ENCODE measurements at places on chromosomes 2 and 18.
A peak's percentile ranks its signal among the peaks of the same experiment; 100 is the strongest.

GRCh38 chr2:11949732-11950523, 203.5 kb downstream of the LPIN1 start:
- DNase-seq: peak; percentile 25

- DNase-seq: no peak
Measured at GRCh38 chr2:15736396-15737180, 144.9 kb downstream of the DDX1 start.

- DNase-seq: no peak
Measured at GRCh38 chr18:54961016-54961423, 1.8 kb upstream of the CCDC68 start.

DNA sequence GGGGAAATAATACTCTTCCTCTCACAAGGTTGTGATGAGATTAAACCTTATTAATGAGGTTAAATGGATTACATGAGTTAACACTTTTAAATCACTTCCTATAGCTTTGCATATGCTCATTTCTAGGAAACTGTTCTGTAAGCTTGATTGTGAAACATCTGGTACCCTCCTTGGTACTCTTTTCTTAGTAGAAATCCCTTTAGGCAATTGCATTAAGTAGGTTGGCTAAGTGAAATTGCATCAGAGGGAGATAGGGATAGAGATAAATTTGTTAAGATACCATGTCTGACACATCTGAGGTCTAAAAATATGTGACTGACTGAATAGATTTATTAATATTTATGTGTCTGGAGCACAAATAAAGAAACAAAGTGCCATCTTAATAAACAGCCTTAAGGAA, 275.9 kb upstream of the MAP2 start:
- no peak for DNase-seq

DNA sequence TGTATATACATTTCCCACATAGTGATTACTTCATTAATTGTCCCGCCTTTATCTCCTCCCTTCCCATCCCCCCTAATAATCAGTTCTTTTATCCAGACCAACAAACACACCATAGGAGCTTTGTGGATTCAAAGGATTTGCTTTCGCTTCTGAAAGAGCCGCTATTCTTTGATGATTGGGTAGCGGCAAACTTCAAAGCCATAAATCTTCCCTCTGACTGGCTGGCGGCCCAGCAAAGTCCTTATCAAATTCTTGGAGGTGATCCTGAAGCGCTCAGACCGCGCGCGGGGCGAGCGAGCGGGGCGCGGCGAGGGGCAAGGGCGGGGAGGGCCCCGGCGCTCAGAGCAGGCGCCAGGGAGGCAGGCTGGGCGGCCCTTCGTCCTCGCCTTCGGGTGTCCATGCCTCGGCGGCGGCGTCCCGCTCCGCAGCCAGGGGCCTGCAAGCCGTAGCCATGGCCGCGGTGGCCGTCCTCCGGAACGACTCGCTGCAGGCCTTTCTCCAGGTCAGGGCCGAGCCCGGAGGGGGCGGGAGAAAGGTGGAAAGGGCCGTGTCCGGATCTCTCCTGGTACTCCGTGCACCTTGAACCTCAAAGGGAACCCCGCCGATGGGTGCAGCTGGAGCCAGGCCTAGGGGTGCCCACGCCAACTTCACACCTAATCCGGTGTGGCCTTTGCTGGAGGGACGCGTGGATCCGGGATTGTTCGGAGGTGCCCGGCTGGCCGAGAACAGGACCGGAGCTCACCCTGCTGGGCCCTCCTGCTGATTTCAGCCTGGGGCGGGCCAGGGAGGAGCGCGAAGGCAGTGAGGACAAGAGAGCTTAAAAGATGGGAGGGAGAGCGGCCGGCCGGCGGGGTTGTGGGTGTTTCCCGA, at the start of gene SP5:
Gene SP5 (plus strand): TSS at position 276 of the 870 bp plus-strand sequence. CDS start 176 bp downstream, at position 452.
- peak; percentile 57 for DNase-seq

All from Kasumi-1 (cell line).